ENCODE measurements at places on chromosomes 16 and 17.

- DNase-seq, result no peak
These were observed 24.5 kb downstream of the KSR1 start for GRCh38 chr17:27480699-27481098.

DNA sequence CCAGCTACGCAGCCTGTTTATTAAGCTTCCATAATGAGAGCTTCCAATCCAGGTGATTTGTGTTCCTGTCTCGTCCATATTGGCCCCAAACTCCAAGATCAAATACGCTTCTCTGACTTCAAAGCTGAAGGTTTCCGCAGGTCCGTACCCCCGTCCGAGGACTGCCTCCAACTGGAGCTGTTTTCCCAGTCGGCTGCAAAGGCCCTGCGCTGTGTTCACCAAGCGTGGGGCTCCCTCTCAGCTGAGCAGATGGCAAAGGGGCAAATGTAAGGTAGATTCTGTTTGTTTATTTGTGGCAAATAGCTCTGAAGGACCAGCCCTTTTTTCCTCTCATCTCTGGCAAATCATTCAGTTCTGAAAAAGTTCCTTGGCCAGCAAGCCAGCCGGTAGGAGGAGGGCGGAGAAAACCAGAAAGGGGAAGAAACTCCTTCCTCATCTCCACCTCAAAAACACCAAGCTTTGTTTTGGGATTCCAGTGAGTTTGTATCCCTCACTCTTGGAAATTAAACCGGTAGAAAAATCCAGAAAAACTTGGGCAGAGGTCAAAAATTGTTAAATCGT is 35.2 kb downstream of the NXN start:
- DNase-seq, result peak; percentile 5

DNA sequence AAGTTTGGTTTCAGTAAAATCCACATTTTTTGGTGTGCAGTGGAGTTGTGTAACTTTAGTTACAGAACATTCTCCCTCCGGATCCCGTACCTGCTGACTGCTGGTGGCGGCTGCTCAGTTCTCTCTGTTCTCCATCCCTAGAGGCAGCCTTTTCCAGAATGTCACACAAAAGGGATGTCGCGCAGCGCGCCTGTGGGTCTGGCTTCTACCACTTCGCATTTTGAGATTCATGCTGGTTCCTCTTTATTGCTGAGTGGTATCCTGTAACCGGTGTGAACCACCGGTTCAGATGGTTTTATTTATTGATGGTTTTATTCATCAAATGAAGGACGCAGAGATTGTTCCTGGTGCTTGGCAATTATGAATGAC is 981 bp upstream of the CEP131 start:
- DNase-seq, result peak; percentile 33

DNA sequence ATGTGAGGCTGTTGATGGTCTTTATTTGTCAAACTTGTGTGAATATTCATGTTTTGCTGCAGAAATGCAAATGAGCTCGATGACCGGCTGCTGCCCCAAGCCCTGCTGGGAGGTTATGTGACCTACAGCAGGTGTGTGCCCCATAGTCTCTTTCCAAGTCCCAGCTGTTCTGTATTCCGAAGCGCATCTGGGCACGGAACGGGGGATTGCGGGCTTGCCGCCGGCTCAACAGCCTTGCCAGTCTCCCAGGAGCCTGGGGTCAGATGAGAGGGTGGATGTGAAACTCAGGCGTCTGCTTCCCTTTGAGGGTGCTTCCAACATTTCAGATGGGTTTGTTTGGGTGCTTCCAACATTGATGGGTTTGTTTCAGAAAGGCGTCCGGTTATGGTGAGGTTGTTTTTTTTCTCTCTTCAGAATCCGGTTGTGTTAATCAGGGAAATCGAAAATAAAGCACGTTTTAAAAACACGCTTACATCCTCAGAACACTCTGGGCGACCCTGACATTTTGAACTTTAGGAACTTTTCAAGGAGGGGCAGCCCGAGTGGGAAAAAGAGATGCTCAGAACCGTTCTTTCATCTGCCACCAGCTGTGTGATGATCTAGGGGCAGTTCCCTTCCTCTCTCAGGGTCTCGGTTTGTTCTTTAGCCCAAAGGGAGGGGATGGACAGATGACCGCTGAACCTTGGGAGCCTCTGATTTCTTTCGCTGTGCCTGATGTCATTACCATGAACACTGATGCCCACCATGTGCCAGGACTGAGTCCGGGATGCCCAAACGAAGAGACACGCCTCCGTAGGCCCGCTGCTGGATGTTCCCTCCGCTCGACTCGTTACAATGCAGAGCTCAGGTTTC is 47.8 kb upstream of the AMZ2 start:
- no peak for DNase-seq

GRCh38 chr17:11825572-11826209 is 171.6 kb downstream of the ZNF18 start:
- no peak for DNase-seq

- DNase-seq, result peak; percentile 41
These were observed 3.4 kb upstream of the ZNF385C start for GRCh38 chr17:42101513-42102292.

DNA sequence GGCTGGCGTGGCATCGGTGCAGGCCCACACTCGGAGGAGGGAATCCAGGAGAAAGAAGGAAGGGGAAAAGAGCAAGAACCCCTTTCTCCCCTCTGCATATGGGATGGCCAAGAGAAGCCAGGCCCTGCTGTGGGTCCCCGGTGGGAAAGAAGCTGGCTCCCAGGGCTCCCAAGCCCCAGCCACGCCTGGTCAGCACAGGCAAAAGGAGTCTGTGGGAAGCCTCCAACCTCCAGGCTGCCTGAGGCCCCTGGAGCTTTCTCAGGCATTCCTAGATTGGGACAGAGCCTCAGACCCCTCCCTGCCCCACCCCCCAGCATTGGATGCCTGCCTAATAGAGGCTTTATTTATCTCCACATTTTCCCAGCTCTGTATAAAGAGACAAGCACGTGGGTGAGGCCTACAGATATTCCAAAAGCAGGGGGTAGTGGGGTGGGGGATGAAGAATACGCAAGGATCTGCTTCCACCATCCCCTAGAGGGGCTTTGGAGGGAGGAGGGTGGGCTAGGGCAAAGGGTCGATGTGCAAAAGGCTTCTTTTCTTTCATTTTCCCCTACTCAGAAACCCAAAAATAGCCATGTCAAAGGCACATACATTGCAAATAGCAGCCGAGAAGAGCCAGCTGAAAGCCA is 56.4 kb downstream of the MPRIP start:
- no peak for DNase-seq

GRCh38 chr16:66287416-66287815 is 79.1 kb upstream of the CDH5 start:
- DNase-seq, result no peak

DNA sequence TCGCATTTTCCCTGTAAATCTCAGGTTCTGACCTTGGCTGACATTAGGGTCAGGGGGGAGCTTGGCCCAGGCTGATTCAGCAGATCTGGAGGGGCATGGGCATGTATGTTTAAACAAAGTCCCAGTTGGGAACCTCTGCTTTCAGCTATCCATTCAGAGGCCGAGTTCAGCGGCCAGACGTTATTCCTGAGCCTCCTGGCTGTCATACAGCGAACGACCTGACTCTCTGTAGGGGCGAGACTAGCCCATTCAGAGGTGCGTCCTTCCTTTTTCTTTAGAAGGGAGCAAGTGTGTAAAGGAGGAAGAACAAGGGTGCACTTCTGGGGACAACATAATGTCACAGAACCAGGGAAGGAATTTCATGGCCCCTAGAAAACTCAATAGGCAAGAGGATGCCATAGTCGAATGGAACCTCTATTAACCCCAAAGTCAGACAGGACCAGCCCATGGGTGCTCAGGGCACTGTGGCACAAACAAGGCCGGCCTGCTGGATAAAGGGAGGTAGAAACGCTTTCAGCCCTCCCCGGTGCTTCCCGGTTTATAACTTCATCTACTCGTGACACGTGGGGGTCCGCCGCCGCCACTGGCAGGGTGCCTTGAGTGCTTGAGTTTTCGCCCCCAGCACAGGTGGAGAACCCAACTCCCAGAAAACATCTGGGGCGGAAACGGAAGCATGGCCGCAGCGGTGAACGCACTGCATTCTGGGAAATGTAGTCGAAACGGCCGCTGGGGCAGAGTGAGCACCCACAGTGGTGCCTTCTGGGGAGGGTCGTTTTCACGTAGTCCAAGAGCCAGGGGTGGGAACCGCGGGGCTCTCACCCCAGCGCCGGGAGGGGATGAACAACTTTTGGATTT is 33.2 kb upstream of the PLCG2 start:
- peak; percentile 3 for DNase-seq

DNA sequence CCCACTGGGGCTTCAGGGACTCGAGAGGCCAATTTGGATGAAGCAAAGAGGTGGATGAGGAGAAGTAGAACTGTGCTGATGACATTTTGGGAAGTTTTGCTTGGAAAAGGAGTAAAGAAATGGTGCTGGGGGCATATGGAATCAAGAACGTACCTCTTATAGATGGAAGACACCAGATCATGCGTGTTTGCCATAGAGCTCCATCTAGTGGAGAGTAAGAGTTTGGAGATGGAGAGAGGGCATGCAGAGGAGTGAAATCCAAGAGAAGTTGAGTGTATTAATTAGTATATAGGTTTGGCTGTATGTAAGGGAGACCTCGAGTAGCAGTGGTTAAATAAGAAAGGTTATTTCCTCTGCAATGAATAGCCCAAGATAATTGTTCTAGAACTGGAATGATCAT is 56.0 kb downstream of the SHISA6 start:
- DNase-seq, result no peak

- no peak for DNase-seq
These were observed 104.7 kb downstream of the LITAF start for GRCh38 chr16:11481987-11482386.

- no peak for DNase-seq
These were observed 279.8 kb downstream of the UTP18 start for GRCh38 chr17:51540151-51540550.

GRCh38 chr17:62140836-62141235 is 75.8 kb upstream of the MED13 start:
- DNase-seq, result no peak

GRCh38 chr16:85878875-85879274 is 20.1 kb upstream of the IRF8 start:
- no peak for DNase-seq

GRCh38 chr16:77531752-77532151 is 96.9 kb upstream of the ADAMTS18 start:
- DNase-seq, result no peak

DNA sequence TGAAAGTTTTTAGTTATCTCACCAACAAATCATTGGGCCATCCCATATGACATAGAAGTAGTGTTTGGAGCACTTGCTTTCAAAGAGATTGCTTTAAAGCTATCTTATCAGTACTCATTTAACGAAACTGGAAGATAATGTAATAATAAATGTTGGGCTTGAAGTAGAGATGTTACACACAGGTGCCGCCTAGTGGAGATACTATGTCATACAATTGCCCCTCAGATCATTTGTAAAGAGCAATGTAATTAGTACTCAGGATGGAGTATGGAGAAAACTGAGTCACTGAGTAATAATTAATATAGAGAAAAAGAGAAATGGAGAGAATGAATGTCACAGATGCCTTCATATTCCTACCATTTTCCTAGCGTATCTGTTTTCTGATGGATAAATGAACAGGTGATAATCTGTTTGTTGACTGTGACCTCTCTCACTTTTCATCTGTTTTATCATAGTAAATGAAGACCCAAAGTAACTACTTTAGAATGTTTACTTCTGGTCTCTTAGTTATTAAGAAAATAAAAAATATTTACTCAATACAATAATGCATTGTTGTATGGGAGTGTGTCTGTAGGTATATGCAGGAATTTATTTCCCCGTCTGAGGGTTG is 80.4 kb downstream of the EFCAB5 start:
- no peak for DNase-seq

- DNase-seq, result no peak
These were observed 6.9 kb downstream of the HOXB4 start for GRCh38 chr17:48571024-48571818.

- DNase-seq, result no peak
These were observed 212.6 kb upstream of the GSE1 start for GRCh38 chr16:85400305-85401205.
